Gastroesophageal sphincter (tissue), 4 donors: ENCODE measurements at places on chromosomes 2 and 18. TPM values are rescaled to one million over a fixed set of nuclear protein-coding genes. Genes with fewer than 3 reads are reported as not detected.

Gene LYG2
- total RNA-seq = not detected

Gene KLHL14
- 0.39 TPM for total RNA-seq

Gene ELMOD3
- 25.8 TPM for total RNA-seq

Gene DYNAP
- total RNA-seq = not detected

Gene CHST9
- 0.69 TPM for total RNA-seq

Gene RBMS1
- total RNA-seq = 110 TPM

Gene NPPC
- not detected for total RNA-seq

Gene RFX8
- 0.54 TPM for total RNA-seq

Gene STARD6
- not detected for total RNA-seq

Gene RESP18
- not detected for total RNA-seq

Gene CTNNA2
- 1.2 TPM for total RNA-seq

DNA sequence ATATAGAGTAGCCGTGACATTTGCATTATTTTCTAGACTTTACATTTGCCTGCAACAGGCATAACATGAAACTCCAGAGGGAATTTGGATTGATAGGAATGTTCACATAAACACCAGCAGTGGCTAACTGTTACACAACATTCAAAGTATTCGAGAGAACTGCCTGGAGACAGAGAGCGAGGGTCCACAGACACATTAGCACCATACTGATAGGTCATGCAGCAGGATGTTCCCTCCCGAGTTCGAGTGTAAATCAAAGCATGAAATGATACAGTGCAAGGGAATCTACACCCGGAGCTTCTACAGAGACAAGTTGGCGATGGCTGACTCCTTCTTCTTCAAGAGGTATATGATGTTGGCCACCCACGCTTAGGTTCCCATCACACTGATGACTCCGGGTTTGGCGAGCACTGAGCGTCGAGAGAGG, 89.5 kb downstream of the COL6A3 start:
- peak; percentile 19 for ATAC-seq

- peak; percentile 95 for ATAC-seq
Observed at GRCh38 chr2:46657042-46657504, 177.7 kb downstream of the TMEM247 start.

GRCh38 chr2:210522399-210522798, 34.0 kb upstream of the CPS1 start:
- ATAC-seq = no peak

DNA sequence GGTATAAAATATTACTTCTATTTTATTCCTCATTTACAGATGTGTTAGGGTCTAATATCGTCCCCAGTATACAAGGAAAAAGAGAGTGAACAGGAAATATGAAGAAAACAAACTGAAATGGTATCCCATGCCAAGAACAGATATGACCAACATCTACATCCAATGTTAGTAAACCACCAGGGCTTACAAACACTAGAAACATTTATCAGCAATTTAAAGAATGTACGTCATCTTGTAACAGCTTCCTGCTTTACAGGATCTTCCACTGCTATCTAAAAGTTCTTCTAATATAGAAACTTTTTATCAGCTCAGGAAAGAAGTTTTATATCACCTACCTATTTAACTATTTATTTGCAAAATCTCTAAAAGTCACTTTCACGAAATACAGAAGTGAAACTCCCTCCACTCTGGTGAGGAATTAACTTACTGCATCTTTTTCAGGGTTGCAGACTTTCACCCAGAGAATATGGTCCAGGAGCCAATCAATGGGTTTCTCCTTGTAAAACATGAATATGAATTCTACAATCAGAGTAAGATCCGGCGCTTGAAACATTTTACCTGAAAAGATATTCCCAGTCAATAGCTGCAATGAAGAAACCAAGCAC, 35.2 kb downstream of the UNC50 start:
- no peak for ATAC-seq

- no peak for ATAC-seq
Observed at GRCh38 chr2:224711859-224712665, 4.1 kb downstream of the CCDC195 start.

DNA sequence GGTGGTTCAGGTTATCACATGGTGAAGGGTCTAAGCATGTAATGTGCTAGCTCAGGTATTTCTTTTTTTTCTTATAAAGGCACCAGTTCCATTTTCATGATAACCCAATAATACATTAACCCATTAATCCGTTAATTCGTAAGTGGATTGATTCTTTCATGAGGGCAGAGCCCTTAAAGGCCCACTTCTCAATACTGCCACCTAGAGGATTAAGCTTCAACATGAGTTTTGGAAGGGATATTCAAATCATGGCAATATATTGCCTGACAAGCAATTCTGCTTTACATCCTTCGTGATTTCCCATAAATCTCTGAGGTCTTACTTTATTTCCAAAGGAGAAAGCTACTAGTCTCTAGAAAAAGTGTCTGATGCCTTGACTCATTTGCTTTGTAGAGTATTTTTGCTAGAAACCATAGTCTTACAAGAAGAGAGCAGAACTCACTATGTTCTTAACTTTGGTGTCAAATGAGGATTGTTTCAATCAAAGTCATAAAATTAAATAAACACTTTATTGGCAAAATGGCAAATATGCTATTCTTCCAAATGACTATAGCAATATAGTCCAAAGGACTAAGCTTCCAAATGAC, 271.3 kb downstream of the KCNS3 start:
- ATAC-seq = peak; percentile 46

GRCh38 chr18:70151614-70152013, 53.9 kb downstream of the RTTN start:
- ATAC-seq = no peak

DNA sequence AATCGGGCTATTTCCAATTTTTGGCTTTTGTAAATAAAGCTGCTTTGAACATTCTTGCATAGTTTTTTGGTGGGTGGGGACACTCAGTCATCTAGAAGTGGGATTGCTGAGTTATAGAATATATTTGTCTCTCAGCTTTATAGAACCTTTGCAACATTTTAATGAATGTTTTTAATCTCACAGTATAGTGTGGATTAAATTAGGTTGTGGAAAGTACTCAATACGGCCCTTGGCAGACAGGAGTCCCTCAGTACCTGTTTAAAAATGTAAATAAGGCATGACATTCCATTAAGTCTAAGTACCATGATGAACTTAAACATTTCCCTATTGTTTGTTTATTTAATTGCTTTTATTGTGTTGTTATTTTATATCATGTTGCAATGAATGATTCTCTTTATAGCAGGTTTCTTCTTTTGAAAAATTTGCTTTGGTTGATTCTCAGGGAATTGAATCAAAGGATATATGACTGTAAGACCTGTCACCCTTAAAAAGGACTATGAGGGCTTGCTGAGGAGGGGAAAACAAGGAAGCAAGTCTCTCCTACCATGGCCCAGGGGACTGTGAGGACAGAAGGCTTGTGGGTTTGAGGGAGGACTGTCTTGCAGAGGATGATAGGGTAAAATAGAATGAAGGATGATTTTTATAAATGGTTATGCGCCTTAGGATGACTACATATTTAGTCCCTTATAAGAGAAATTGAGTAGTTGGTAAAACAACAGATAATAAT, 165.1 kb downstream of the RPIA start:
- no peak for ATAC-seq

- ATAC-seq = peak; percentile 71
Observed at GRCh38 chr18:3297025-3297984, 35.4 kb downstream of the MYL12B start.

DNA sequence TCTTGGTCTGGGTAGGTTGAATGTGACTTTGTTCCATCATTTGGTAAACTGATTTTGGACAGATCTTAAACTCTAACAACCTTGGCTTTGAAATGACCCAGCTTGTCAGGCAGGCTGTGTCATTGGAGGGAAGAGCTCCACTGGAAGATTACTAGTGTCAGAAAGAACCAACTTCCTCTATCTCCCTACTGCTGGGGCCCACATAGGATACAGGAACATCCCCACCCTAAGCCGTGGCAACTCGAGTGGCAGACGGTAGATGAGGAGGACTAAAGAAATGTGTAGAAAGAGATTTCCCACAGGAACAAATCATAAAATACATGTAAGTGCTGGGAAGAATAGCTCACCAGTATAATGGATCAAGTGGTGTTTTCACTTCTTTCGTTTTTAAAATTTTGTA, 4.3 kb upstream of the G6PC2 start:
- no peak for ATAC-seq

DNA sequence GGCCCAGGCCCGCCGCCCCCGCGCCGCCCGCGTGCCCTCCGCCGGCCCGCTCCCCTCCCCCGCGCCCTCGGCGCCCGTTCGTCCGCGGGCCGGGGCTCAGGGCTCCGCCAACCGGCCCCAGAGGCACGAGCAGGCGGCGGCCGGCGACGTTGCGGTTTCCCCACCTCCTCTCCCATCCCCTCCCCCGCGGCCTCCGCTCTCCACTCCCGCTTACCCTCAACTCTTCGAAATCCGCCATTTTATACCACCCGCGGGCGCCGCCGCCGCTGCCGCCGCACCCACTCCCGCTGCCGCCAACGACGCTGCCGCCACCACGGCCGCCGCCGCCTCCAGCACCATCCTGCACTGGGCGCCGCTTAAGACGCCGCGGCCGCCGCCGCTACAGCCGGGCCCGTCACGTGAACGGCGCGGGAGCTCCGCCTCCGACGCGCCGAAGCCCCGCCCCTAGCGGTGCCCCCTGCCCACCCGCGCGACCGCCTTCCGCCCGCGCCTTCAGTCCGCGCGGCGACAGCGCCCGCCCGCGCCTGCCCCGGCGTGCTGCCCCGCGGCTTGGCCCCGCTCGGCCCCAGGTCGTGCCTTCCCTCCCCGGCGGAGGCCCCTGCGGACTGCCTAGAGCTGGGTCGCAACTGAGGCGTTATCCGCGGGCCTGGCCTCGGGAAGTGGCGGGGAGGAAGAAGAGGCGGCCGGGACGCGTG, at the start of the genes KATNAL2 and PIAS2:
TSS of gene KATNAL2 (plus strand) at position 495 of the 695 bp plus-strand sequence. CDS start 29,271 bp downstream, outside the sequence.
TSS of gene PIAS2 (minus strand) at position 400 of the 695 bp plus-strand sequence. CDS start at position 238, 162 bp downstream.
- ATAC-seq = peak; percentile 96

DNA sequence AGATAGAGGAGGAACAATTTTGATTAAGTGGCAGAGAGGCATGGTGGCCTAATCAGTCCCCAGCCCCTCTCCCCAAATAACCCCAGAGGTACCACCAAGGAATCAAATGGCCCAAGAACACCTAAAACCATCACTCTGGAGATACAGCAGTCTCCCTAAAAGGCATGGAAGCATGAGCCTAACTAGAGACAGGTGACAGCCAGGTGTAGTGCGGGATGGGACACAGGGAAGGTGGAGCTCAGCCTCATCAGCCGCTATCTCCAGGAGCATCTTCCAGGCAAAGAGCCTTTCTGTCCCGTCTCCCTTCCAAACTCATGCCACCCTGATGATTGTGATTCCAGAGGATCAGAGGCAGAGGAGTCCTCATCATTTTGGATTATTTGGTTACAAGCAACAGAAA, 144.7 kb downstream of the COPS8 start:
- no peak for ATAC-seq

DNA sequence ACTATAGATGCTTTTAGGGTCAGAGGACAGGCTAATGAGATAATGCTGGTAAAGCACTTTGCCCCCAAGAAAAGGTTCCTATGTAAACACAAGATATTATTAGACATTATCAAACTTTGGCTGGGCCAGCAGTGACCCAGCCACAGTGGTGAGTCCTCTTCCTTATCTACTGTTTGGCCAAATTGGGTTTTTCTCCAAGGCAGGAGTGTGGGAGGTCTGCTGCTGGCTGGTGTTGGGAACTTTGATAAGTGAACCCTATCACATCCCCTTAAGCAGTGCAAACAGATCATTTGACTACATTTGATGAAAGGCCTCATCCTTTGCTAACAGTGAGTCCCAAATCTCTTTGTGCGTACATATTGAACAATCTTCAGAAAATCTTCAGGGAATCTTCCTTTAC, 16.2 kb downstream of the FZD7 start:
- no peak for ATAC-seq

DNA sequence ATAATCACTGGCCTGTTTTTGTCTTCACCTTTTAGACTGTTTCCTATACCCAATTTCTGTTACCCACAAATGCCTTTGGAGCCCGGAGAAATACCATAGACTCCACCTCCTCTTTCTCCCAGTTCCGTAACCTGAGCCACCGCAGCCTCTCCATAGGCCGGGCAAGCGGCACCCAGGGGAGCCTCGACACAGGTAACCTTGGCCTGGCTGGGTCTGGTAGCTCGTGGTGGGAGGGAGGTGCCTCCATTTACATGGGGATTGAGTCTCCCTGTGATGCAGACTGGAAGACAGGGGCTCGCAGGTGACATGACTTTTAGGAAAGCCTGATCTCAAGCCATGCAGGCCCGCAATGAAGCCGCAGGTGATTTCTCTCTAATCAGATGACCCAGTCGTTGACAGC, 100.6 kb downstream of the CABLES1 start:
- no peak for ATAC-seq

DNA sequence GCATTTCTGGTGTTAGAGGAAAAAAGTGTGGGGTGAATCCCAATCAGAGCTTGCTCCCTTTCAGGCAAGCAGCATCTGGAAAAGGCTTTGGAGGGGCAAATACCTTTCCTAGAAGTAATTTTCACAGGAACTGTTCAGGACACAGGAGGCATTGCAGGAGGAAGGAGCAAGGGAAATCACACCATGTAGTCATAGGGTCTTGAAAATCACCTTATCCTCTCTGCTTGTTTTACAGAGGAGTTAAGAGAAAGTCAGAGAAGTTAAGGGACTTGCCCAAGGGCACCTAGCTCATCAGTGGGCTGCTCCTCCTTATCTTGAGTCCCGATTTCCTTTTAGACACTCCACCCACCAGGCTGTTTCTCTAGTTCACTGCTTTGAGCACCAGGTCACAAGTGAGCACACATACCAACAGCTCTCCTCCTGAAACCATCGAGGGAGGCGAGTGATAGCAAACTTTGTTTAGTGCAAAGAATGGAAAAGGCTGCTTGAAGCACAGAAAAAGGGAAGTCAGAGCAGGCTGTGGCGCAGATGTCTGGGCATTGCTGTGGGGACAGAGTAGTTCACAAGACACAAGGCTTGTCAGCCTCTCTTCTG, 89.2 kb upstream of the CXCR4 start:
- peak; percentile 43 for ATAC-seq

GRCh38 chr2:21254170-21254965, 130.6 kb downstream of the TDRD15 start:
- ATAC-seq = no peak

DNA sequence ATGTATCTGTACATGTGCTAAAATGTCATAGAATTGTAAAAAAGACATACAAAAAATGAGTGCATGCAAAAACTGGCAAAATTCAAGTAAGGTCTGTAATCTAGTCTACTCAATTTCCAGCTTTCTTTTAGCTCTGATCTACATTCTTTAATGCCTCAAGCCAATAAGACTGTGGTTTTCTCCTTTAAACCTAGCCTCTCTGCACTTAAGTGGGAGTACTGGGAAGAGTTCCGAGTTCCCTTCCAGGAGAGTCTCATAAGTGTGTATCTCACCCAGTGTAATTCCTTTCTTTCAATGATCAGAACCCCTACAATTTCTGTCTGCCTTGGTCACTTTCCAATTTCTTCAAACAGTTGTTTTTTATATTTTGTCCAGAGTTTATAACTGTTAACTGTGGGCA, 150.1 kb downstream of the PTRHD1 start:
- no peak for ATAC-seq

GRCh38 chr2:176317199-176317598, 48.0 kb downstream of the MTX2 start:
- no peak for ATAC-seq
